ENCODE measurements at places on chromosomes 7 and 10.
A peak's percentile ranks its signal among the peaks of the same experiment; 100 is the strongest.

- peak; percentile 46 for DNase-seq
Observed at GRCh38 chr7:2698581-2699288, 10.7 kb downstream of the AMZ1 start.

DNA sequence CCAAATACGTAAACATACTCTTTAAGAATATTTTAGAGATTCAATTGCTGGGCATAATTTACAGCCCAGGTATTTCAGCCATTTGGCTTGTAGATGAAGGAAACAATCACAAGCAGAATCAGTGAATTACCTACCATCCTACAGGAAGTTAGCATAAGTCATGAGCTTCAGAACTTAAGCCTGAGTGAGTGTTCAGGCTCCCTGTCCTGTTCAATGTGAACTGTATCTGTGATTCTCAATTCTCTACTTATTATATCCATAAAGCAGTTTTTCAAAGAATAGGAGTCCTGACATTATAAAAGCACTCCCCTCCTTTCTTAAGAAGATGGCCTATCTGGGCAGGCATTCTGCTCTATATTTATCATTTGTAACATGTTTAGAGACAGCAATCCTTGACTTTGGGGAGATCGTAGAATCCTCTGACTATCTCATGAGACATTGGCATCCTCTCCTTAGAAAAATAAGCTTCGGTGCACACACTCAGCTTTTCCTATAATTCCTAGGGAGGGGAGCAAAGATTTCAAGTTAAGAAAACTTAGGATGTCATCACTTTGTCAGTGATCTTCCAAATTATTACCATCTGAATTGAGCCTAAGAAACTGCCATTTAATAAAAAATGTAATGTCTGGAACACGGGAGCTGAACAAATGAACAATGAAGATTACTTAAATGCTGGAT is 645.2 kb upstream of the IGFBP3 start:
- DNase-seq: no peak

DNA sequence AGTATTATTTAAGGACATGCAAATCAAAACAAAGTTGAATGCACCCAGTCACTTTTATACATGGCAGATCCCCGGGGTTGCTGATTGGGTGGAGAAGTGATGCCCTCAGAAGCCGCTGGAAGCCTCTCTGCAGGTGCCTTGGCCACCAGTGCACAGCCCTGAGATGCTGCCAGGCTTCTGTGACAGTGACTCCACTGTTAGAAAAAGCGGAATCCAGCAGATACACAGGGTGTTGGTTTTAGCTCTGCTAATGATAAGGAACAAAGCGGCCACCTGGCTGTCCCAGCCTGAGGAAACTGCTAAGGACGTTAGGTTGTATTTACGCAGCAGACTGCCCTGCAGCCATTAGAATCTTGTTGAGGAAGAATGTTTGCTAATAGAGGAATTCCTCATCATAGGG is 47.5 kb downstream of the JAKMIP3 start:
- no peak for DNase-seq

GRCh38 chr7:151505433-151505832 is 14.3 kb downstream of the RHEB start:
- DNase-seq: no peak

- no peak for DNase-seq
Observed at GRCh38 chr10:23053036-23053435, 42.3 kb upstream of the MSRB2 start.

GRCh38 chr7:27242555-27243339 is at the start of gene EVX1:
EVX1 (plus strand) TSS chr7:27242802; CDS start chr7:27243031, 229 bp downstream.
- no peak for DNase-seq

GRCh38 chr10:48474765-48475365 is 130.0 kb downstream of the ARHGAP22 start:
- no peak for DNase-seq

DNA sequence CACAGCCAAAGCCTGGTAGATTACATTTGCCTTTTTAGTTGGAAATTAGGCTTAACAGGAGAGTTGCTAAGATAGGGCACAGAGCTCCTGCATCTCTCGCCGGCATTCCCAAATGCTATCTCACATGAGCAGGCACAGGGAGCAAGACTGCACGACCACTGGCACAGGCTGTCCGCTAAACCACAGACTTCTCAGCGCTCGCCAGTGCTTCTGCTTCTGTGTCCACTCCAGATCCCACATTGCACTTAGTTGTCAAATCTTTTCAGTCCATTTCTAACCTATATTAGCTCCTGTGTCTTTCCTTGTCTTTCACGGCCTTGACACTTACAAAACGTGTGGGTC is 138.9 kb downstream of the EGFR start:
- no peak for DNase-seq

GRCh38 chr7:2919256-2919655 is 75.1 kb upstream of the GNA12 start:
- DNase-seq: no peak

GRCh38 chr10:49272251-49273081 is 26.5 kb upstream of the C10orf71 start:
- DNase-seq: no peak

GRCh38 chr7:132395361-132395760 is 180.9 kb downstream of the PLXNA4 start:
- no peak for DNase-seq

DNA sequence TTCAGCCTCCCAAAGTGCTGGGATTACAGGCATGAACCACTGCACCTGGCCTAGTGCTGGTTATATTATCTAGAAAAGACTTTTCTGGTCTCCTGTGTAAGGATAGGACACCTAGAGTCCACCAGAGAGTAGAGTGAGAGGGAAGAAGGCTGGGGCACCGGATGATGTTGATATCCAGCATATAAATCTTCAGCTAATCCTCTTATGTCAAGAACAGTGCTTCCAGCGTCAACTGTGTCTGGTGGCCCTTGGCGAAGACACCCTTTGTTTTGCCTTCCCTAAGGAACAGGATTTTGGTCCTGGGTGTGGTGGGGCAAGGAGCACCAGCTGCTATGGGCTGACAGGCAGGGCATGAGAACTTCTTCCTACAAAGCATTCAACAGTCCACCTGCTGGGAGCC is 16.3 kb upstream of the INMT start:
- DNase-seq: no peak

- no peak for DNase-seq
Observed at GRCh38 chr7:1864161-1864940, 194.3 kb downstream of the ELFN1 start.

DNA sequence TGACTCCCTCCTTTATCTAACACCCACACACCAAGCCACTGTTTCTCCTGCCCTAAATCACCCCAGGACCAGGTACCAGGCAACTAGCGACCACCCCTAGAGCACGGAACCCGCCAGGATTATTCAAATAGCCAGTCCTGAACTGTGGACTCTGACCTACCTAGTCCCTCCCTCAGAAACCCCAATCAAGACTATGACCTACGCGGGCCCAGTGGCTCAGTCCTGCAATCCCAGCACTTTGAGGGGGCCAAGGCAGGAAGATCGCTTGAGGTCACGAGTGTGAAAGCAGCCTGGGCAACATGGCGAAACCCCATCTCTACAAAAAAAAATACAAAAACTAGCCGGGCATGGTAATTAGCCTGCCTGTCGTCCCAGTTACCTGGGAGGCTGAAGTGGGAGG is 232.8 kb upstream of the FOXK1 start:
- DNase-seq: no peak

DNA sequence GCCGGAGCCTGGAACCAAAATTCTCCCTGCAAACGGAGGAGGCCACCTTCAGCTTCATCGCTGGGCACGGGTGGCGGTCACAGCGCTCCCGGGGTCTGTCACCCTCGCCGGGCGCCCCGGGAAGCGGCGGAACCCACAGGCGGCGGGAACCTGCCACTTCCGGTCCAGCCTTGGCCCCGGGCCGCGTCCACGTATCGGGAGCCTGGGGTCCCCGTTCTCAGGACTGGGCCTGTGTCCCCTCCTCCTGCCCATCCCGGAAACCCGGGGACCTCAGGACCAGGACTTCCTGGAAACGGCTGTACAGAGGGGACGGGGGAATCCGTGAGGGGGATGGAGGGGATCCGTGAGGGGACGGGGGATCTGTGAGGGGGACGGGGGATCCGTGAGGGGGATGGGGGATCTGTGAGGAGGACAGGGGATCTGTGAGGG is 25.4 kb downstream of the PDGFA start:
- no peak for DNase-seq

DNA sequence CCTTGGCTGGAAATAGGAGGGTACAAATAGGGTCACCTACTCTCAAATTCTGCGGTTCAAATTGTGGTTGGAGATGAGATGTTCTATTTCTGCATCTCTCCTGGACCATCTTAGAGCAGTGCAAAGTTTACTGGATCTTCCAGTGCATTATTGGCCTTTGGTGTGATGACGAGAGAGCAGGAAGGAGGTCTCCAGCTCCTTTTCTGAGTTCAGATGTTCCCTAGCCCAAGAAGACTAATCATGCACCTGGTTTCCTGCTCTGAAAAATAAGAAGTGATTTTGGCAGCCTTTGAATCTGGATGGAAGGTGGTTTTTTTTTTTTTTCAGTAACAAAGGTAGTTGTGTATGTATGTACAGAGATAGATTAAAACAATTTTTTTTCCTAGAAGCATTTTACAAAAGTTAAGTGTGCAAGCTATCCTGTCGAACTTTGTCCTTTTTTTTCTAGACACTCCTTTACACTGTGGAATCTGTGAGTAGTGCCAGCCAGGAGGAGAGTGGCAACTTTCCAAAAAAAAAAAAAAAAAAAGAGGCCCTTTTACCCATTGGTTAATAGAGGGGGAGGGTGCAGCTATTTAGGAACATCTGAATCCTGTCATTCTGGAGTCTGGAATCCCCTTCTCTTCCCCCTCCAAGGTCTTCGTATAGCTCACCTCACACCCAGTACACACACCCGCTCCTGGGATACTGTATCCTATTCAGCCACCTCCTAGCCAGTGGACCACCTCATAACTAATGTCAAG is 26.3 kb downstream of the PAPSS2 start:
- DNase-seq: no peak

GRCh38 chr7:23960361-23960760 is 250.3 kb downstream of the STK31 start:
- no peak for DNase-seq

GRCh38 chr7:69104023-69104422 is 494.3 kb upstream of the AUTS2 start:
- no peak for DNase-seq

- no peak for DNase-seq
Observed at GRCh38 chr7:138154661-138155060, 78.4 kb downstream of the AKR1D1 start.

- DNase-seq: no peak
Observed at GRCh38 chr7:108127461-108127860, 2.7 kb downstream of the LAMB4 start.

- DNase-seq: no peak
Observed at GRCh38 chr10:23556727-23557440, 118.0 kb downstream of the OTUD1 start.

DNA sequence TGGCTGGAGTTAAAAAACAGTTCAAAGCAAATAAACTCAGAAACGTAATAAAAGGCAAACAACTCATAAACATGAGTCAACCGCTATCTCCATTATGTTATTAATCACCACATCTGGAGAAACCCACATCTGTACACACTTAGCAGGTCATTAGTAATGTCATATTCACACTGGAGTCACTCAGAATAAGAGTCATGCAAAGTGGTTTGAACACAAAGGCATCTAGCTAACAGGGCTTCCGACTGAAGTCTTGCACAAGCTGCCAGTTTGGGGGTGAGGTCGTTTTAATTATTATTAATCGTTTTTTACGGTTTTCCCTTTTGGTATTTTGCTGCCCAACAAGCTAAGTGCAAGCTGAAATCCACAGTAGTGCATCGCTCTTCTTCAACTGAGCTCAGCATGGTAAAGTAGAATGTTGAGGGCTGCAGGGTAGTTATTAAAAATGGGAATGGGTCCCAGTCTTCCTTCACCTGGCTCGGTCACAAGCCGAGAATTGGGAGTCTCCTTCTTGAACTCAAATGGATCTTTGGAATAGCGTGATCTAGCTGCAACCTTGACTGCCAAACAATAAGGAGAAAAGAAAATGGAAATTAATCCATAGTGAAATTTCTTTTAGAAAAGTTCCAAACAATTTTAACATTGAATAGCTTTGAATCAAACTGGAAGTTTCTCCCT is 663.5 kb downstream of the KCNMA1 start:
- no peak for DNase-seq

DNA sequence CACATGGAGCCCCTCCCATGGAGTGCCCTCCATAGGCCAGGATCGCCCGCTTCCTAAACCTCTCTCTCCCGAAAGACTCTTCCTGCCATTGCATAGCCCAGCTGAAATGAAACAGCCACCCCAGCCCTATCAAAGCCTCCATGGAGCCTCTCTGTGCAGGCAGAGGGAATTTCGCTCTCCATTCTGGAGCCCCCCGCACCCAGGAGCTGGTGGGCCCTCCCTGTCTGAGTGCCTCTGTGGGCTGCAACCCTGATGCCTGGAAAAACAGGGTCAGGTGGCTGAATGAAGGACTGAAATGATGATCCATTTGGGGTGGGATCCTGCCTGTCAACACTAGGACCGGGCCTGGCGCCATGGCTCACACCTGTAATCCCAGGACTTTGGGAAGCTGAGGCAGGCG is 106.4 kb downstream of the FAM53B start:
- no peak for DNase-seq

GRCh38 chr7:6232534-6232933 is 39.9 kb downstream of the CYTH3 start:
- no peak for DNase-seq

GRCh38 chr7:122887198-122887597 is 938 bp upstream of the CADPS2 start:
- no peak for DNase-seq

- DNase-seq: no peak
Observed at GRCh38 chr10:1373287-1373686, 317.1 kb downstream of the WDR37 start.

- no peak for DNase-seq
Observed at GRCh38 chr7:74153736-74154135, 20.4 kb upstream of the EIF4H start.

DNA sequence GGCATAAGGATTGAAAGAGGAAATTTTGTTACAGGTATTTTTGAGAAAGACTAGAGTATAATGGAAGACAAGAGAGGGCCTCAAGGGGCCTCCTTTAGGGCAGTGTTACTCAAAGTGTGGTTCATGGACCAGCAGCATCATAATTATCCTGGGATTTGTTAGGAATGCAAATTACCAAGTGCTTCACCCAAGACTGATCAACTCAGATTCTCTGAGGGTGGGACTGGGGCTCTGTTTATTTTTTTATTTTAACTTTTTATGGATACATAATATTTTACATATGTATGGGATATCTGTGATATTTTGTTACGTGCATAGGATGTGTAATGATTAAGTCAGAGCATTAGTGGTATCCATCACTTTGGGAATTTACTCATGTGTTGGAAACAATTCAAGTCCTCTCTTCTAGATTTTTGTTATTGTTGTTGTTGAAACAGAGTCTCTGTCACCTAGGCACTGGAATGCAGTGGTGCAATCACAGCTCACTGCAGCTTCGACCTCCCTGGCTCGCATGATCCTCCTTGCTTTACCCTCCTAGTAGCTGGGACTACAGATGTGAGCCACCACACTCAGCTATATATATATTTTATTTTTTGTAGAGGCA is 2.2 kb upstream of the KCTD7 start:
- DNase-seq: no peak

GRCh38 chr7:157625973-157626742 is 289.4 kb downstream of the DNAJB6 start:
- DNase-seq: no peak

DNA sequence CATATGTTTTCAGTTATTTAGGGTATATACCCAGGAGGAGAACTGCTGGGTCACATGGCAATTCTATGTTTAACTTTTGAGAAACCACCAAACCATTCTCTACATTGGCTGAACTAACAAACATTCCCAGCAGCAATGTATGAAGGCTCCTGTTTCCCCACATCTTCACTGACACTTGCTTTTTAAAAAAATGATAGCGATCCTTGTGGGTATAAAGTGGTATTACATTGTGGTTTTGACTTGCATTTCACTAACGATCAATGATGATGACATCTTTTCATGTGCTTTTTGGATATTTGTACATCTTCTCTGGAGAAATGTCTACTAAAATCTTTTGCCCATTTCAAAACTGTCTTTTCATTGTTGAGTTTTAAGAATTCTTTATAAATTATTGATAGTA is 51.2 kb upstream of the ANAPC16 start:
- DNase-seq: no peak

All from stimulated activated CD8-positive, alpha-beta memory T cell treated with anti-CD3 and anti-CD28 coated beads, Interleukin-15, amount 100 ng/mL, for 4 hours (primary cell).